ENCODE measurements at places on chromosomes 2 and 18.
A peak's percentile ranks its signal among the peaks of the same experiment; 100 is the strongest.

GRCh38 chr2:219991116-219991515 is 363.7 kb downstream of the SLC4A3 start:
- no peak for DNase-seq

- no peak for DNase-seq
Observed at GRCh38 chr18:23226930-23227725, 91.8 kb downstream of the CABLES1 start.

DNA sequence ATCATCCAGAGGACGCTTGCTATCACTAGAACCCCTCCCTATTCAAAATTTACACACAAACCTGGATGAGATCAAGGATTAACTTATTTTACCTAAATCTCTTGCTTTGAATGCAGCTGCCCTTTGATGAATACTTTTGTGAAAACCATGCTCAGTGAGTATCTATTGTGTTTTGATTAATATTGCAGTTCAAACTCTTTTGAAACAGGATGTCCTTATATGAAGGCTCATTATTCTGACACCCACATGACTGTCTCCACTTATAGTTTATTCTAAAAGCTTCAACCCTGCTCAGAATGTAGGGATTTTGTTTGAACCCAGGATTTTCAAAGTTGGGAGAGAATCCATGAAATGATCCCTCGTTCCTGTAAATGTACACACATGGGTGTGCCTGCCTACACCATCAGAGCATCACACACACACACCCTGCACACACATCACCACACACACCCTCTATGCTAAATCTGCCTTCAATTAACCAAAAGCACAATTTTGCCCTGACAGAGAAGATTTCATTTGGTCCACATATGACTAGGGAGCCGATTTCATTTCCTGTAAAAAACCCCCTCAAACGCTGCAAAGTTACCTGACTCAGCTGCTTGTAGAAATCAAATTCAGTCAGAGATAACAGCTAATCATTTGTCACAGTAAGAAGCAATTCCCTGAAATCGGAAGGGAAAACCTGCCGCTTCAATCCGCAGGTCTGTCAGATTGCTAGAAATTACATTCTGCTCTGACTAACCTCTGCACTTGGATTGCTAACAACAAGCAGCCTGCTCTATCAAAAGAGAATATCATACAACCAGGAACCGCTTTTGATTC is 65.2 kb downstream of the ZEB2 start:
- no peak for DNase-seq

GRCh38 chr2:54680397-54681041 is 42.9 kb upstream of the EML6 start:
- peak; percentile 17 for DNase-seq

- DNase-seq, result no peak
Observed at GRCh38 chr2:237223201-237223861, 137.6 kb downstream of the COPS8 start.

GRCh38 chr2:75928093-75928492 is 217.4 kb upstream of the GCFC2 start:
- no peak for DNase-seq

DNA sequence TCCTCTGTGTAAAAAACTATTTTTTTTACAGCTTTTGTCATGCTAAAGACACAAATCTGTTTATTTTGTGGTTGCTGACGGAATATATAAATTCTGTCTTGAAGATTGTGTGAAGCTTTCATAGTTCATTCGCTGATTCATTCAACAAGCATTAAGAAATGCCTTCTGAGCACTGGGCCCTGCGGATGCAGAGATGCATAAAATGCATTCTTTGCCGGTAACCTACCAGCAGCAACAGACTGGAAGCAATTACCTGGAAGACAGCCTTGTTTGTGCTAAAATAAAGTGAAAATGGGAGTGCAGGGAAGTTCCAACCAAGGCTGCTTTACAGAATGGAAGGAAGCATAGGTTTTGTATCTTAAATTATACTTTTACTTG is 119.7 kb downstream of the PMAIP1 start:
- DNase-seq, result no peak

GRCh38 chr2:168180914-168181313 is 66.5 kb downstream of the STK39 start:
- no peak for DNase-seq

DNA sequence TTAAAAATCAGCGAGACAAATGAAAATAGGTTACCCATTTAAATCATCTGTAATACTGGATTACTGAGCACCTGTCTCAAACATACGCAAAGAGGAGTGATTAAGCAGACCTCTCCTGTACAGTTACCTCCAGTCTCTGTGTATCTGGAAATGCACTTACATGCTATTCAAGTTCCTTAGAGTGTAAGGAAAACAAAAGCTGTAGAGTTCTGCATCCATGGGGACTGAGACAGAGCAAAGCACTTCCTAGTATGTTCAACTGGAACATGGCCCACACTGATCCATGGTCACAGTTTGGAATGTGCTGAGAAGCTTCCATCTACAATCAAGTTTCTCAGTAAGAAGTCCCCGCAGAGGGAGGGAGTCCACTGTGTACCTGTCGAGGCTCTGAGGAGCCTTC is 63.9 kb downstream of the PPP4R1 start:
- DNase-seq, result no peak

- no peak for DNase-seq
Observed at GRCh38 chr2:50789741-50790140, 242.2 kb downstream of the NRXN1 start.

GRCh38 chr2:232195487-232195886 is 183.1 kb upstream of the ALPP start:
- DNase-seq, result no peak

DNA sequence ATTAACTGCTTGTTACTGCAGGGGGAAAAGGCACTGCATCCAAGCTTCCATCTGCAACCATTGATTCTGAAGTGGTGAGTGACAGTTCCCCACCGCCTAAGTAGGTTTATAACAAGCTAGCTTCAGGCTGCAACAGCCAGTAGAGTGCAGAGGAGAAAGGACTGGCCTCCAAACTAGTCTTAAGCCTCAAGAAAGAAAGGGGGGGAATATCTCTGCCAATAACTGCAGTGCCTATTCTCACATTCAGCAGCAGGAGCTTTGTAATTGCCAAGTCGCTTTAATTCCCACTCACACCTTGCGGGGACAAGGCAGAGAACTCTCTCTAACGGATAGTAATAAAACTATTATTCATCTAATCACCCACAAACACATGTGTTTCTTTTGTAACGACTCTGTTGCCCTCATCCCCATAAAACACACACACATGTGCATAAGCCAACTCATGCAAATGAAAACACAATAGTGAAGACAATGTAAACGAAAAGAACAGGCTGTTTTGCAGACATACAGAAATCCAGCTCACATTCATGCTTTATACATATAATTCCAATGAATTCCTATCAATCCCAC is 1963.3 kb upstream of the PIK3C3 start:
- no peak for DNase-seq

GRCh38 chr2:96565111-96565510 is 28.6 kb downstream of the ARID5A start:
- no peak for DNase-seq

DNA sequence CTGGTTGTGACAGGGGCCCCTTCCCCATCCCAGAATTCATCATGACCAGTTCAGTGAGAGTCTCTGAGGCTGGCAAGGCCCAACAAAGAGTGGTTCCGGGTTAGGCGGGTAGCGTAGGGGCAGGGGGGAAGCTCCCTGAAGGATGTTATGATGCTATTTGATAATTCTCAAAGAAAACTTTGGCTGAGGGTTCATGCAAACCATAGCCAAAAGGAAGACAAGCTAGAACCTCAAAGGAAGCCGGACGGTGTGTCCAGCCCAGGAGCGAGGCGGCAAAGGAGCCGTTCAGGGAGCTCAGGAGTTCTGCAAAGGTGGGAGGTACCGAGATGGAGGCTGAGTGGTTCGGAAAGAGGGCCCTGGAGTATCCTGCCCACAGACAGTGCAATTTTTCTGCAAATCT is 226.8 kb upstream of the RAB6C start:
- DNase-seq, result no peak

DNA sequence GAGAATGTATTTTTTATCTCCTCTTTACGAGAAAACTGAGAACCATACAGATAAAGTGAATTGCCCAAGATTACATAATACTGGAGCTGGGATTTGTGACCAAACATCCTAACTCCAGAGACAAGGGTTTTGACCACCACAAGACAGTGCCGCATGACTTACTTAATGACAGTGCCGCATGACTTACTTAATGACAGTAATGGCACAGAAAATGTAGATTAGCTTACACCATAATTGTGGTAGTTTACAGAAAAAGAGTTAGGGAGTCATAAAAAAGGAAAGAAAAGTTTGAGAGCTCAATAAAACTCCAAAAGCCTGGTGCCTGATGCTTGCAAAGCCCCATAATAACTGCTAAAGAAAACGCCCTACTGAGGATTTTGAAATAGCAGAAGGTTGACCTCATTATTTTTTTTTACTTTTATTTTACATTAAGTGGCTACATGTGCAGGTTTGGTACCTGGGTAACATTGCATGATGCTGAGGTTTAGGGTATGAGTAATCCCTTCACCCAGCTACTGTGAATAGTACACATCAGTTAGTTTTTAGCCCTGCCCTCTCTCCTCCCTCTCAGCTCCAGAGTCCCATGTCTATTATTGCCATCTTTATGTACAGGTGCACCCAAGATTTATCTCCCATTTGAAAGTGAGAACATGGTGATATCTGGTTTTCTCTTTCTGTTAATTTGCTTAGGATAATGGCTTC is 310.0 kb upstream of the UBE2E3 start:
- DNase-seq, result no peak

DNA sequence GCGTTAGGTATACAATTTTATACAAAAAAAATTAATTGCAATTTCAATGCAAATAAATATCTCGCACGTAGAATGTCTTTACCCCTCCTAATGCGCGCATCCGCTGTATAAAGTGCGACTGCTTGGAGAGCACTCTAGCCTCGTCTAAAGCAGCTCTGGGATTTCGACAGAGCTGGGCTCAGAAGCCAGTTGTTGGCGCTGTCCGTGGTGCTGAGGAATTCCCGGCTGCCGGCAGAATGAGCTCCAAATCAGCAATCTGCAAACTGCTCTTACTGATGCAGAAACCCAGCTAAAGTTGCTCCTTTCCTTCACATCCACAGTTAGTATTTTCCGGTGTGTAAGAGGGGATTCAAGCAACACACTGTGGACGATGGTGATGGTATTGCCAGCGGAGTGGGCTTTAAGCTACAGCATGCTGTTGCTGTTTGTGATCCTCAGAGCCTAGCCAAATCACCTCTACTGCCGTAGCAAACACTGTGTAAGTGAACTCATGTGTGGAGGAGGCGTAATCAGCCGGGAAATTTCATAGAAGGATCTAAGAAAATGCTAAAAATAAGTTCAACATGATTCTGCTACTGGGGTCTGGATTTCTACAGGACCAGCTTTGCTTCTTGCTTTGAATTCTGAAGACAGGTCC is at the start of gene VWC2L:
Gene VWC2L (plus strand): TSS at position 137 of the 637 bp plus-strand sequence. CDS start 3,140 bp downstream, outside the sequence.
- peak; percentile 2 for DNase-seq

DNA sequence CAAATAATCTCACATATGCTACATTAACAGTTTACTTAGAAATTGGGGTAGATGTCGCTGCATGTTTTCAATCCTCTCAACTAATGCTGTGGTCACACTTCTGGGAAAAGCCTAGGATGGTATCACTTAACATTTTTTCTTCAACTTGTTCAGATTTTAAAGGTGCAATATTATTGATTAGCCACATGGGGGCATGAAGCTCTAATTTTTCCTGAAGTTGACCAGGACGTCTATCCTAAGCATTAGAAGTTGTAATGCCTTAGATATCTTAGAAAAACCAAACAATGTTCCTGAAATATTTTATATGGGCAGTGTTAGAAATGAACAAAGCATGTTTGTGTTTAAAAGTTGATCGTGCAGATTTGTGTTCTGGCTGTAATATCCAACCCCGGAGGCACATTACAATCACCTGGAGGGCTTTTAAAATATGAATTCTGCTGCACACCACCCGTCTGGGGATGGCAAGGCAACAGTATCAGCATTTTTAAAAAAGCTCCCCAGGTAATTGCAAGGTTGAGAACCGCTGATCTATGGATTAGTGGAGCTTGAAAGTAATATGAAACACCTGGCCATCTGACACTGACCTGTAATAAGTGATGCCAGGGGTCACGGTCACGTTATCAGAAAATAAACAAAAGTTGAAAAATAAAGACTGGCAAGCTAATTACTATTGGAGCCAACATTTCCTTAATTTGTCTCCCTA is 100.5 kb upstream of the LMAN1 start:
- DNase-seq, result no peak

GRCh38 chr2:62409442-62409841 is 96.6 kb downstream of the TMEM17 start:
- no peak for DNase-seq

DNA sequence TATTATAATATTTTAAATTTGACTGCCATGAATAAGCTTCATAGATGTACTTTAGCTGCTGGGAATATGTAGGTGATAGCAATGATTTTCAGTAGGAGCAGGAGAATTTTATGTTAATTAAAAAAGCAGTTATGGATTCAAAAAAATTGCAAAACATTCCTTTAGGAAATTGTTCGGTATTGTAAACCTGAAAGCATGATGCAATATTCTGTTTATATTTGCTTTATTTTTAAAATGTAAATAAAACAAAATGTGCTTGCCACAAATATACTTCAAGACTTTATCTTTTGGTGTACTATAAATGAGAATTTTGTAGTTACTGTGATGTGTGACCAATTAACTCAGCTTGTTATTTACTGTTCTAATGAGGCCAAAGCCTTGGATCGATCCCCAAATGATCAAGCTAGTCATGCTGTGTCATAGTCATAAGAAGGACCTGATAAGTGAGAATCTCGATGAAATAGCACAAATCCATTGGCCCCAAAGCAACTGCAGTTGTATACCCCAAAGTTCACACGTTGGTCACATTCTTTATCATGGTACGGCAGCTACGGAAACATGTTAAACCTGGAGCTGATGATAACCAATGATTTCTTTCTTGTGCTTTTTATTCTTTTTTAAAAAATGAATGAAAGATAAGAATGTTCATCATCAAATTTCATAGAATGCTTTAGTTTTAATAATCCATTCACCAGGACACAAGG is 23.6 kb upstream of the ATIC start:
- DNase-seq, result no peak

DNA sequence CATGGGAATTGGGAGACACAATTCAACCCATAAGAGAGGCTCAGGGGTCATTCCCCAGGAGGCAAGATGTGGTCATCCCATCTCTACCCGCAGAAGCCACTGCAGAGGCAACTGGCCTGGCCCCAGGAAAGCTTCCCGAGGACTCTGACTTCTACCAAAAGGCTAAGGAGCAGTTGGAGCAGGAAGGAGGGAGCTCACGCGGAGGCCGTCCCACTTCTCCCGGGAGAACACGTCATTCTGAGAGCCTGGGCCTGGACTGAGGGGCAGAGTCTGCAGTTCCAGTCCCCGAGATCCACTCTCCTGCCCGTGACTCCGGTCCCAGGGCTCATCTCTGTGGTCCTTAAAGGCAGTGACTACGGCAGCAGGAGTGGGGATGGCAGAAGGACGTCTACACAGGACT is 69.0 kb upstream of the TAF1B start:
- DNase-seq, result no peak

Measured in stimulated activated CD4-positive, alpha-beta T cell treated with anti-CD3 and anti-CD28 coated beads, Interleukin-12 subunit alpha, Interleukin-12 subunit beta, amount 100 ng/mL, for 24 hours (primary cell).